Foreskin keratinocyte (primary cell): ENCODE measurements at places on chromosomes 4 and X. TPM values are rescaled to one million over a fixed set of nuclear protein-coding genes. Genes with fewer than 3 reads are reported as not detected.

Gene TLR7
- not detected in 2 replicates for total RNA-seq

Gene EPHA5
- not detected in 2 replicates for total RNA-seq

Gene SLC7A11
- 14.3 and 29.3 TPM in 2 replicates for total RNA-seq

Gene FAM149A
- total RNA-seq: 0.78 and 0.85 TPM in 2 replicates

Gene SLC38A5
- 170 and 252 TPM in 2 replicates for total RNA-seq

Gene PRR32
- not detected in 2 replicates for total RNA-seq

Gene CT45A2
- total RNA-seq: not detected in 2 replicates

Gene ALAS2
- not detected in 2 replicates for total RNA-seq

Gene MTMR8
- 1.2 and 1.4 TPM in 2 replicates for total RNA-seq

Gene GSX2
- not detected in 2 replicates for total RNA-seq

Gene MAGEB1
- not detected in 2 replicates for total RNA-seq

Gene TLR8
- total RNA-seq: not detected in 2 replicates

Gene BGN
- 0.07 and 0.48 TPM in 2 replicates for total RNA-seq

Gene FAM9C
- not detected in 2 replicates for total RNA-seq

Gene SPON2
- 0.32 and 0.65 TPM in 2 replicates for total RNA-seq

Gene PROM1
- total RNA-seq: not detected in 2 replicates

Gene RBMXL3
- total RNA-seq: not detected in 2 replicates

Gene DHX15
- total RNA-seq: 167 and 184 TPM in 2 replicates

Gene TMPRSS11E
- 0.11 and 0.17 TPM in 2 replicates for total RNA-seq

Gene BBS12
- 3.0 and 3.4 TPM in 2 replicates for total RNA-seq

Gene PGAM4
- total RNA-seq: not detected in 2 replicates

Gene CMC4
- total RNA-seq: 9.4 and 11.9 TPM in 2 replicates

Gene DGAT2L6
- total RNA-seq: not detected in 2 replicates

Gene DCK
- total RNA-seq: 20.4 and 20.8 TPM in 2 replicates

Gene SLC25A5
- total RNA-seq: 351 and 441 TPM in 2 replicates

Gene CXCL8
- total RNA-seq: 2.5 and 2.9 TPM in 2 replicates

Gene HGFAC
- not detected in 2 replicates for total RNA-seq

Gene NUDT6
- total RNA-seq: 6.2 and 8.7 TPM in 2 replicates

Gene NAT8L
- total RNA-seq: not detected in 2 replicates

Gene CASK
- 23.2 and 23.4 TPM in 2 replicates for total RNA-seq

Gene PNMA3
- total RNA-seq: not detected in 2 replicates

Gene GDPD2
- 0.14 and 0.17 TPM in 2 replicates for total RNA-seq

Gene FGF5
- 4.2 and 5.8 TPM in 2 replicates for total RNA-seq

Gene FSTL5
- total RNA-seq: not detected in 2 replicates

Gene RPL36A
- total RNA-seq: 1,650 and 1,673 TPM in 2 replicates

Gene GYPE
- total RNA-seq: not detected in 2 replicates

Gene CCDC158
- total RNA-seq: not detected in 2 replicates

Gene CYLC1
- not detected in 2 replicates for total RNA-seq

Gene UCP1
- not detected in 2 replicates for total RNA-seq

Gene SSX4
- not detected in 2 replicates for total RNA-seq

Gene TDO2
- not detected in 2 replicates for total RNA-seq

Gene SPP1
- 0.17 and 0.18 TPM in 2 replicates for total RNA-seq

Gene SLIT2
- 22.6 and 26.9 TPM in 2 replicates for total RNA-seq

Gene DUX4
- total RNA-seq: not detected in 2 replicates

Gene TCP11X2
- total RNA-seq: not detected in 2 replicates
